Karpas-422 (cell line): ENCODE measurements at places on chromosomes 3 and 15.
A peak's percentile ranks its signal among the peaks of the same experiment; 100 is the strongest.

DNA sequence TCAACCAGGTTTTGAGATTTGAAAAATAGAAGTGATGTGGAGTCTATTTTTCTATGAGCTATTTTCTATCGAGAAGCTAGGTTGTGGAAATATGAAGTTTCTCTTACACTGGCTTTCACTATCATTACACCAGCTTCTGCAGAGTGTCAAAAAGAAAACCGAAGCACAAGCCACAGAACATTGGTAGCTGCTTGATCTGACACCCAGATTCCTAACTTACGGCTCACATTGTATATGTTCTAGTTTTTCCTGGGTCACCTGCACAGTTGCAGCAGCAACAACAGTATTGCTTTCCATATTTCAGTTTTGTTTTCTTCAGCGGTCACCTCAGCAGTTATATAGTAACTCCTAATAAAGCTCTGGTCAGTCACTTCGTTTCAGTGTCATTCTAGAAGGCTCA is 790.1 kb downstream of the PLOD2 start:
- DNase-seq: no peak

- DNase-seq: no peak
Observed at GRCh38 chr15:90124507-90124906, 22.2 kb upstream of the IDH2 start.

GRCh38 chr3:81718311-81718710 is 43.1 kb downstream of the GBE1 start:
- DNase-seq: no peak

DNA sequence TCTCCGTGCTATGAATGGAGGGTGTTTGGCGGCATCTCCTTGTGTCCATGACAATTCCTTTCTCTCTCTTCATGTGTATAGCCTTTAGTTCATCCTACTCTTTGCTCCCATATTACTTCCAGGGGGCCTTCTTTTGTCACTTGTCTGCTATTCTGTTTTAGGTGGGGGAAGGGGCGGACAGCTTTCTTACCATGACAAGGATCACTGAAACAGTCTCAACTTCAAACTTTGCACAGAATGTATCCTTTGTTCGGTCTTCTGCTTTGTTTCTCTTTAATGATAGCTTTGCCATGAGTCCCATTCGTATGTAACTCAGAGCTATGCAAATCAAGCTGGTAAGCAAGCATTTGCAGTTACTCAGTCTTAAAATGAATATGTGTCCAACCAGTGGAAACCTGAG is 294.2 kb downstream of the TIGIT start:
- DNase-seq: no peak

GRCh38 chr3:158097593-158098308 is 8.5 kb downstream of the SHOX2 start:
- peak; percentile 95 for DNase-seq
